ENCODE measurements at places on chromosomes 6 and 20.

- no peak for DNase-seq
Measured at GRCh38 chr6:27026361-27026760, 221.1 kb upstream of the PRSS16 start.

DNA sequence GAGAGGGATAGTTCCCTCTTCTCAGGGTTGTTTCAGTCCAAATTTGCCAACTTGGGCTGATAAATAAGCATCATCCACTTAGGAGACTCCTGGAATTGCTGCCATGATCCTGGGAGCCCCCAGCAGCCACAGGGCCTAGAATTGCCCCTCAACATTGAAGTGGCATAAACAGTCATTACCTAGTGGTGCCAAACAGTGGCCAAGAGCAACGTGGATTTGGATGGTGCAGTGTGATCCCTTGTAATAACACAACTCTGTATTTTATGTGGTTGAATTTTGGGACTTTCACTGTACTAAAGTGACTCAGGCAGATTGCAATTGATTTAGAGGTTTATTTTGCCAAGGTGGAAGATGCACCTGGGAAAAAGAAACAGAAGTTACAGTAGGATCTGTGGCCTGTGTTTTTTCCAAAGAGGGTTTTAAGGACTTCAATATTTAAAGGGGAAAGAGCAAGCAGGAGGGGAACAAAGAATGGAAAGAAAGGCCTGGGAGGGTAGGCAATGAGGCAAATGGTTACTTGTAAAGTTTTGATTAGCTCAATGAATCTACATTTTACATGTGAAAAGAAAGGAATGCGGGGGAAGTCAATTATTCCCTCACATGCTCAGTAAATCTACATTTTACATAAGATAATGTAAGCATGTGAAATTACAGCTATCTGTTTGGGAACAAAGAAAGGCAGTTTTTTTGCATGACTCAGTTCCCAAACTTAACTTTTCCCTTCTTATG is 168.0 kb upstream of the NOX3 start:
- DNase-seq = no peak

GRCh38 chr6:122752459-122752858 is 27.1 kb upstream of the FABP7 start:
- DNase-seq = no peak

DNA sequence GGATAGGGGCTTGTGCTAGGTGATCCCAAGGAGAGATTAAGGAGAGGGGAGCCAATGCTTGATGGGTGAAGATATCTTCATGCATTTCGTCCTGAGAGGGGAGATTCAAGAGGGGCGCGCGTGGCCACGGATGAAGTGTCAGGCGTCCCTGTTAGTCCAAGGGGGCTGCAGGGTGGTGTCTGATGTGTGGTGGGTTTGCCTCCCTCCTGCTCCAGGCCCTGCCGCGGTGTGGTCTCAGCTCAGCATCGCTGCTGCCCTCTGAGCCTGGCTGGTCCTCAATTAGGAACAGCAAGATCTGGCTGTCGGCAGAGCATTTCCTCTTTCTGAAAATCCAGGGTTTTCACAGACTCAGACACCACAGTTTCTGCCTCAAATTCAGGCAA is 318.0 kb downstream of the THBS2 start:
- DNase-seq = no peak

DNA sequence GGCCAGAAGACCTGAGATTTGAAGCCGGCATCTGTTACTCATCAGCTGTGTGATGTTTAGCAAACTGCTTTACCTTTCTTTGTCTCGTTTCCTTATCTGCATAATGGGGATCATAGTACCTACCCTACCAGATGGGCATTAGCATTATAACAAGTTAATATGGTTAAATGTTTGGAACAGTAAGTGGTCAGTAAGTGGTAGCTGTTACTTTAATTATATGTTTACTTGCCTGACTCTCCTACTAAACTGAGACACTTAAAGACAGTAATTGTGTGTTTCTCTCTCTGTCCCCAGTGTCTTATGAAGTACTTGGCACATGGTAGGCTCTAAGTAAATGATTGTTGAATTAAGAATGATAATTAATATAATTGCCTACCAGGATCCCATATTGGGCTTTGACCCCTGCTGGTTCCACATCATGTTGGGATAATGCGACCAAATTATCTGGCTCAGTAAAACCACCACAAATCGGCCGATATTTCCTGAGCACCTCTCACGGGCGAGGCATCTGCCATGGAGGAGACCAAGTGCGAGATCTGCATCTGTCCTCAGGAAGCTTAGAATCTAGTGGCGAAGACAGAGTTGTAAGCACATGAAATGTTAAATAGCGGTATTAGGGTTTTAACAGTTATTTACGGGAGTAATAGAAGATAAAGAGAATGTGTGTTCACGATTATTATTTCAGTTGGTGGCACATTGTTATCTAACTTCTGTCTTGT is 31.4 kb downstream of the PTK7 start:
- peak; percentile 31 for DNase-seq

- no peak for DNase-seq
Measured at GRCh38 chr20:33871362-33871761, 60.2 kb downstream of the CHMP4B start.
